ENCODE measurements at places on chromosomes 4 and X.
A peak's percentile ranks its signal among the peaks of the same experiment; 100 is the strongest.

GRCh38 chr4:151727365-151727764 lies 33.4 kb downstream of the GATB start:
- peak; percentile 15 for DNase-seq

DNA sequence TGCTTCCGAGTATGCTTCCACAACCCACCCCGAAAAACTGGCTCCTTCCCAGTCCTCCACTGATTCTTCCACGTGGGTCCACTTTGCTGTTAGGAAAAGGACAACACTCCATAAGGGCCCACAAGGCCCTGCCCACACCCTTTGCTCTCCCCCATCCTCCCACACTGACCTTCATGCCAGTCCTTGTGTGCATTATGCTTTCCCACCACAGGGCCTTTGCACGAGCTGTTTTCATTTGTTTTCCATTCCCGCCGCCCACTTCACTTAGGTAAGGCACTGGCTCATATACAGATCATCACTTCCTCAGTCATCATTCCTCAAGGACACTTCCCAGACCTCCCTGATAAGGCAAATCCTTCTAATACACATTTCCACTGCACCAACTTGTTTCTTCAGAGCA lies 16.8 kb upstream of the SEL1L3 start:
- no peak for DNase-seq

DNA sequence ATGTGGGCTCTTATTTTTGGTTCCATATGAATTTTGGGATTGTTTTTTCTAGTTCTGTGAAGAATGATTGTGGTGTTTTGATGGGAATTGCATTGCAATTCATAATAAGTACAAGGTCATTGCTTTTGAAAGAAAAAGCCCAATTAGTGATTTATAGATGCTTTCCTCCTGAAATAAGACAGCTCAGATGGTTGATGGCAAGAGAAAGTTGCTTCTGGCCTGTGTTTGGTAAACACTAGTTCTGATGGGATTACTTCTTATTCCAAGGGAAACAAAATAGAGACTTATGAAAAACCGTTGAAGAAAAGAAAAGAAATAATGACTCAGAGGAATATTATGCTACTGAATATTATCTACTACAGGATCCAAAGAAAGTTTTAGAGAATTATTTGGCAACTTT lies 144.9 kb downstream of the SPANXA1 start:
- DNase-seq = no peak

DNA sequence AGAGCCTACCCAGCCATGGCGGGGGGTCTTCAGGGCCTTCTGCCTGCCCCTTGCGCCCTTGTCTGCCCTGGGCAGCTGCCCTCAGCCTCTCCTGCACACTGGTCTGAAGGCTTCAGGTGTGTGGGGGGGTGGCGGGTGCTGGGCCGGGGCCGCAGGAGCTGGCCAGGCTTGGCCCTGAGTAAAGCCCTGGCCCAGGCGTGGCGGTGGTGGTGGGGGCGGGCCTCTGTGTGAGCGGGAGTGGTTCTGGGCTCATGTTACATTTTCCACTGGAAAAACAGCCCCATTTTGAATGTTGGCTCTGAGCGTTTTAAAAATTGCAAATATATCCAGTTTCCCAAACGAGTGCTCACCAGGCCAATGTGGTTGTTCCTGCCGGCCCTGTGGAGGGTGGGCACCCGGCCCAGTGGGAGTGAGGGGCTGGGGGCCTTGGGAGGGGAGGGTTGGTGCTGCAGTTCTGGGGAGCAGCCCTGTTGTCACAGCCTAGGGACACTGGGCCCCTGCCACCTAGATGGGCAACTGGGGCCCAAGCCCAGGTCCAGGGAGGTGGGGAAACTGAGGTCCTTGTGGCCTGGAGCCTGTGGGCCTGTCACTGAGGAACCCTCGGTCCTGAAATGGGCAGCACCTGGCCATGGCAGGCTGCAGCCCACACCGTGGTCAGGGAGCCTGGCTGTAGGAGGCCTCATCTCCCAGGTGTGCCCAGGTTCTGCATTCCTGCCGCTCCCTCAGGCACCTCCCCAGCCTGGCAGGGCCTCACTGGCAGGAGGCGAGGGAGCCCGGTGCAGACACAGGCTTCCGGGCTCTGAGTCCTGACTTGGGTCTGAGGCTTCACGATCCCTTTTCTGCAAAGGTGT lies 28.3 kb downstream of the FGFRL1 start:
- peak; percentile 55 for DNase-seq

DNA sequence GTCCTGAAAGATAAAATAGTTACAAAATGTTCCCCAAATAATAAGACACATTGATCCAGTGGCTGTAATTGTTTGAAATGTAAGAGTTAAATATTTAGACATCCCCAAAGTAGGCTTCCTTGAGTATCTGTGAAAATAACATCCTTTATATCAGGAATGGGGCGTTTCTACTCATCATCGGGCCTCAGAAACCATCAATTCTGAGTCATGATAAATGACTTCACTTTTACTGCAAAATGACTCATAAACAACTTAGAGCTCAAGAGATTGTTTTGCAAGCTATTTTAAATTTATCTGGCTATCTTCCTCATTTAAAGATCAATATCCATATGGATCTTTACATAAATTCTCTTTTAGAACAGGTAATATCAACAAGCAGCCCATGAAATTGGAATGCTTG lies 369.4 kb upstream of the CNKSR2 start:
- peak; percentile 77 for DNase-seq

GRCh38 chrX:135893294-135893817 lies at the start of the genes CT45A10 and SAGE1:
Gene CT45A10, minus strand, starts transcription at chrX:135893444. Its CDS starts 8,100 bp downstream, at chrX:135885344.
Gene SAGE1, plus strand, starts transcription at chrX:135893716. Its CDS starts 2,527 bp downstream, at chrX:135896243.
- no peak for DNase-seq

- peak; percentile 26 for DNase-seq
Observed at GRCh38 chr4:55635282-55635681, 816 bp downstream of the NMU start.

DNA sequence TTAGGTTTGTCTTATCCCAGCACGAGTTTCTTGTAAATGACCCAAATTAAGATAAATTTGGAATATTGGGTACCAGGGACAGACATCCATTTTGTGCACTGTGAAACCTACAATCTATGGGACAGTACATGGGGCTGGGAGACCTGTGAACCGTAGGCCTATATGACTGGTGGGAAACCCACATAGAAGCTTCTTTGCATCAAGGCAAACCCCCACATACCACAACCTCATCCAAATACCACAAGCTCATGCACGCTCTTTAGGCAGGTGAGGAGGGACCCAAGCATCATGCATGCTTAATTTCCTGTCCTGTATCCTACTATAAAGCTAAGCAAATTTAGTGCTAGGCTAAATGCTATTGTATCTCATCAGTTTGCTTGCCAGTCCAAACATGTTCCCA lies 47.8 kb downstream of the NIPAL1 start:
- no peak for DNase-seq

DNA sequence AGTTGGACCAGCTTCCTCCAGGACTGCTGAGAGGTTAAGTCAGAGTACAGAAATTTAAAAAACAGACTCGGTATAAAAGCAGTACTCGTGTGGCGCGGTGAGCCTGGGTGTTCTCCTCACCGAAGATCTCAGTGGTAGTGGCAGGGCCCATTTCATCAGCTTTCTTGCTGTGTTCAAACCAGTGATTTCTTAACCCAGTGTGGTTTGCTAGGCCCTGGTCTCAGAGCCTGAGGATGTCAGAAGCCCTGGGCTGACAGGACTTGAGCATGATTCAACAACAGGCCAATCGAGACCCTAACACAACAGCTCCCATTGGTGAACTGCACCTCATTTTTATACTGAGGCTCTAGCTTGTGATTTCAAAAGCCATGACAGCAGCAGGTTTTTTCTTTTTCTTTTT lies 23.2 kb downstream of the PRIMPOL start:
- no peak for DNase-seq

DNA sequence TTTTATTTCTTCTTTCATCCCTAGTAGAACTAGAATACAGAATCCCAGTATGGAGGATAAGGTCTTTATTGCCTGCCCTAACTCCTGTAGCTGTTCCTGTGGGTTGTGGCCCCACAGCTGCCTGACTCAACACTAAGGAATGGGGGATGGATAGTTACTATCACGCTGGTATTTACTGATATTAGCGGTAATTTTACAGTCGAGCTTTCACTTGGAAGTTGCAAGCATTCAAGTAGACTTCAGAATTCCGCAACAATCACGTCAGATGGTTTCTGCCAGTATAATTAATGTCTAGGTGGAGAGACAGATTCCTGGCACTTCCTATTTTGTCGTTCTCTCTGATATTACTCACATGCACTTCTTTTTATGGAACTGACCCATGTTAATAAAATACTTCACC lies 489.8 kb downstream of the PABPC4L start:
- no peak for DNase-seq

GRCh38 chr4:153421941-153422340 lies 44.2 kb upstream of the TMEM131L start:
- no peak for DNase-seq

GRCh38 chrX:32597777-32598176 lies 613.6 kb downstream of the DMD start:
- no peak for DNase-seq

GRCh38 chrX:118504581-118504980 lies 9.0 kb downstream of the DOCK11 start:
- DNase-seq = no peak

- peak; percentile 53 for DNase-seq
Observed at GRCh38 chr4:73308286-73308685, 49.7 kb upstream of the ANKRD17 start.

GRCh38 chr4:825971-826330 lies at the start of gene CPLX1:
Gene CPLX1, minus strand, starts transcription at chr4:826129. Its CDS starts 1,607 bp downstream, at chr4:824522.
- peak; percentile 6 for DNase-seq

GRCh38 chr4:77395481-77395880 lies 210.1 kb upstream of the CXCL13 start:
- DNase-seq = no peak

- DNase-seq = no peak
Observed at GRCh38 chrX:45630078-45630477, 429.4 kb upstream of the DIPK2B start.

DNA sequence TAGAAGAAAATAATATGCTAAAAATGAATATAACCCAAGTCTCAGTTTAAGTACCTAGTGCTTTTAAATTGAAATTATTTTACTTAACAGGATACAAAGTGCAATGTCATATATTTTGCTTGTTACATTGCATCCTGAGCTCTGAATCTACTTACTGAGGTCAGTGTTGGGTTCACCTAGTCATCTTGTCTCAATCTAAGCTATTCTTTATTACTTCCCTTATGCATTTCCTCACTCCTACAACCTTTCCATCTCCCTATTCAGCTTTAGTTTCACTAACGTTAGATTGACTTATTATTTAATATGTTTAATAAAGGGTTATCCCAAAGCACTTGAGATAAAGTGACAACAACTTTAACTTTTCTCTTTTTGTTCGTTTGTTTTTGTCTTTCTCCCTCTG lies 483.7 kb downstream of the FSTL5 start:
- no peak for DNase-seq

GRCh38 chrX:23788521-23788920 lies 5.5 kb downstream of the SAT1 start:
- no peak for DNase-seq

GRCh38 chr4:78190595-78190994 lies 133.5 kb downstream of the FRAS1 start:
- DNase-seq = no peak

- peak; percentile 66 for DNase-seq
Observed at GRCh38 chr4:164221631-164222030, 532.3 kb upstream of the SMIM31 start.

GRCh38 chr4:168621806-168622589 lies 125.1 kb downstream of the PALLD start:
- no peak for DNase-seq

GRCh38 chrX:45524805-45525204 lies 324.1 kb upstream of the DIPK2B start:
- DNase-seq = peak; percentile 25

- peak; percentile 45 for DNase-seq
Observed at GRCh38 chr4:80180743-80181142, 16.6 kb upstream of the PRDM8 start.

GRCh38 chr4:128241019-128241418 lies 46.6 kb downstream of the PGRMC2 start:
- DNase-seq = no peak

DNA sequence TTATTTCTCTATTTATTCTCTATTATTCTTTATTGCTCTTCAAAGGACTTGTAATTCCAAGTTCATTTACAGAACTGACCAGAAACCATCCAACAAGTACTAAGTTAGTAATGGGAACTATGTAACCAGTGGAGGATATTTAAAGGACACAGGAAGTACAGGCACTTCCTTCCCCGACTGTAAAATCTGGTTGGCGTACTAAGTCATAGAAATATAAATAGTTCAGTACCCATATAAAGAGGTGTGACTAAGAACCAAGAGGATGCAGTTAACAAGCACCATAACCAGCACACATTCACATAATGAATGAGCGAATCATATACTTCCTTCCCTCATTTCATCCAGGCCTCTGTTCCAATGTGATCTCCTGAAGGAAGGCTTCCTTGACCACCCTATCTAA lies 3.6 kb upstream of the EIF4E start:
- DNase-seq = peak; percentile 40

GRCh38 chr4:154516318-154517029 lies 24.9 kb upstream of the DCHS2 start:
- DNase-seq = no peak

GRCh38 chr4:153215921-153216320 lies 11.7 kb downstream of the TRIM2 start:
- no peak for DNase-seq

- DNase-seq = peak; percentile 63
Observed at GRCh38 chr4:119627267-119628255, 1.0 kb downstream of the PDE5A start.

DNA sequence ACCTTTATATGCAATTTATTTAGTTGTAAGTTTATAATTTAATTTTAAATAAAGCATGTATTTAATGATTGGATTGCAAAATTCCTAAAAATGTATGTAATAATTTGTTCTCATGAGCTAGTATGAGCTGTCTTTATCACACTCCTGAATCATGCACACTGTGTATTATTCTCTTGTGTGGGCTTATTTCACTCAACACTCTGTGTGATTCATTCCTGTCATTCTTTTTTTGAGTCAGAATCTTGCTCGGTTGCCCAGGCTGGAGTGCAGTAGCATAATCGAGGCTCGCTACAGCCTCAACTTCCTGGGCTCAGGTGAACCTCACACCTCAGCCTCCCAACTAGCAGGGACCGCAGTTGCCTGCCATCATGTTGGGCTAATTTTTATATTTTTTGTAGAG lies 123.1 kb upstream of the SLC34A2 start:
- DNase-seq = peak; percentile 35

DNA sequence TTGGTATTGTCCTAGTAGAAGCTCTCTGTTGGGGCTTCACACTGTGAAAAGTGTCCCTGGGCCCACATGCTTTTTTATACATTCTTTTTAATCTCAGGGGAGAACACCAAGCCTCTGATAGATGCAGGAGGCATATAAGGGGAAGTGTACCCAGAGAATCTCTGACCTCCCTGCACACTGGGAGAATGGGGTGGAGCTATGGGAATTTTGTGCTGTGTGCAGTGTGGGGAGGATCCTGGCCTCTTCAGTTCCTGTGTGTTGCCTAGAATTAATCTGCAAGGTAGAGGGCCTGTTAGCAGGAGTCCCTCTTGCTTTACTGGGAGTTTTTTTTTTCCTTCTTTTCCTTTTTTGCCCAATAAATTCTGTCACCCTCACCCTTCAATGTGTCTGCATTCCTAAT lies 49.2 kb upstream of the SPIN4 start:
- DNase-seq = no peak

- no peak for DNase-seq
Observed at GRCh38 chr4:9997886-9998285, 23.4 kb downstream of the SLC2A9 start.

- DNase-seq = no peak
Observed at GRCh38 chrX:138648568-138648967, 62.9 kb downstream of the FGF13 start.

GRCh38 chrX:12767856-12768255 lies 23.4 kb upstream of the PRPS2 start:
- DNase-seq = no peak

GRCh38 chr4:165428957-165429356 lies 50.1 kb downstream of the CPE start:
- no peak for DNase-seq

- DNase-seq = peak; percentile 53
Observed at GRCh38 chr4:137754652-137755471, 222.6 kb upstream of the PCDH18 start.

Data from PC-3 (cell line).